ENCODE measurements at places on chromosomes 2 and 18.

GRCh38 chr18:4544142-4544541 lies 89.0 kb upstream of the DLGAP1 start:
- DNase-seq: no peak

DNA sequence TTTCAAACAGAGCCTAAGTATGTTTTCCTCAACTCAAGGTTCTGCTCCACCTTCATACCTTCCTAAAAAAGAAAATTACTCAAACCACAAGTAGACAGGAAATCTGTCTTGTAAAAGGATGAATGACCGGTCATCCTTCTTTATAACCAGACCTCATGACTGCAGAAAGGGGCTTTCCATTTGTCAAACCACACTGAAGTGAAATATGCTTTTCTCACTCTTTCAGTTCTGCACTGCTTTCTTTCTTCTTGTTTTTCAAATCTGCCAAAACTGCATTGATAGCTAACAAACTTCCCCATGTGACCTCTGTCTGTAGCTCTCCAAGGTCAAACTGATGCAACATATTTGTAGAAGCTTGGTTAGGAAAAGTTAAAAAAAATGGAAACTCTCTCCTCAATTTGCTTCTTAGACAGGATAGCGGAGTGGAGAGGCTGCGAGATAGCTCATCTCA lies 308.9 kb upstream of the CCDC68 start:
- DNase-seq: no peak

GRCh38 chr2:72034353-72035095 lies 113.1 kb downstream of the CYP26B1 start:
- no peak for DNase-seq

DNA sequence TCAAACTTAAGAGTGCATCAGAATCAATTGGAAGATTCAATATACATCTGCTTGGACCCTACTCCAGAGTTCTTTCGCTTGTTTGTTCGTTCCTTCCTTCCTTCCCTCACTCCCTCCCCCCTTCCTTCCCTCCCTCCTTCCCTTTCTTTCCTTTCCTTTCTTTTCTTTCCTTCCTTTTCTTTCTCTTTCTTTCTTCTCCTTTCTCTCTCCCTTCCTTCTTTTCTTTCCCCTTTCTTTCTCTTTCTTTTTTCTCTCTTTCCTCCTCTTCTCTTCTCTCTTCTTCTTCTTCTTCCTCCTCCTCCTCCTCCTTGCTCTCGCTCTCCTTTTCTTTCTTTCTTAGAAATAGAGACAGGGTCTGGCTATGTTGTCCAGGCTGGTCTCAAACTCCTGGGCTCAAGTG lies 45.9 kb downstream of the MTHFD2 start:
- DNase-seq: no peak

- DNase-seq: no peak
These were observed 100.5 kb downstream of the TACR1 start for GRCh38 chr2:75098856-75099255.

DNA sequence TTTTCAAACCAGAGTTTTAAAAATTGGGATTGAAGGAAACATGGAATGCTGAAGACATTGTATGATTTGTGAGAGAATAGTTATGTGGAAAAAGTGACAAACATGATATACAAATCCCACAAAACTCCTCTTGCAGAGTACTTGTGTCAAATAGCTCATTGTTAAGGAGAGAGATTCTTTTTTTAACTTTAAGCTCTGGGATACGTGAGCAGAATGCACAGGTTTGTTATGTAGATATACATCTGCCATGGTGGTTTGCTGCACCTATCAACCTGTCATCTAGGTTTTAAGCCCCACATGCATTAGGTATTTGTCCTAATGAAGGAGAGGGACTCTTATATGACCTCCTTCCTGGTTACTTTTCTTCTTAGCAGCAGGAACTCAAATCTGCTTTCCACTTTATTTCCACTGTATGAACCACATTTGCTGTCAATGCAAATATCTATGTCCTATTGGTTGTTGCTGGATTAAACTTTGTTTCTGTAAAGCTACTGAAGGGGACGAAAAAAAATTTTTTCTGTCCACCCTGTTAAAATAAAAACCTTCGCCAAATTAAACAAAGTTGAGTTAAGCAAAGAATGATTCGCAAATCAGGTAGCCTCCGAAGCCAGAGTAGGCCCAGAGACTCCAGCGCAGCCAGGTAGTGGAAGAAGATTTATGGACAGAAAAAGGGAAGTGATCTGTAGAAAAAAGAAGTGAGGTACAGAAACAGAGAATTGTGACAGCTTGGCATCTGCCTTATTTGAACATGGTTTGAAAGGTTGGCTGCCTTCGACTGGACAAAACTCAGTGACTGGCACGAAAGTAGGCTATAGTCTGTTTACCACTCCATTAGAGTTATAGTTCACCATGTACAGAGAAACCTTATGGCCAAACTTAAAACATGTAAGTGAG lies 430.1 kb upstream of the CHST9 start:
- no peak for DNase-seq

GRCh38 chr2:224646242-224646846 lies 61.2 kb upstream of the CUL3 start:
- no peak for DNase-seq

DNA sequence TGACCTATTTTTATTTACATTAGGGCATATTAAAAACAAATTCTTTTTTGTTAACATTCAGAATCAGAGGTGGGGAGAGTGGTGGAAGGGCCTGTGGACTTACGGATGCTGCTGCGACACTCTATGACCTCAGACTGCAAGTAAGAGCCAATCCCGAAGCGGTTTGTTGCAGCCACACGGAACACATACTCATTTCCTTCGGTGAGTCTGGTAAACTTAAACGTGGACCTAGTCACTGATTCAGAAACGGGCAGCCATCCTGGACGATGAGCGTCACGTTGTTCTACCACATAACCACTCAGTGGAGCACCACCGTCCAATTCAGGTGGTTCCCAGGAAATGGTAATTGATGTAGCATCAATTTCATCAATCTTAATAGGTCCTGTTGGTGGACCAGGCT lies 61.9 kb downstream of the PLEKHA3 start:
- DNase-seq: no peak

DNA sequence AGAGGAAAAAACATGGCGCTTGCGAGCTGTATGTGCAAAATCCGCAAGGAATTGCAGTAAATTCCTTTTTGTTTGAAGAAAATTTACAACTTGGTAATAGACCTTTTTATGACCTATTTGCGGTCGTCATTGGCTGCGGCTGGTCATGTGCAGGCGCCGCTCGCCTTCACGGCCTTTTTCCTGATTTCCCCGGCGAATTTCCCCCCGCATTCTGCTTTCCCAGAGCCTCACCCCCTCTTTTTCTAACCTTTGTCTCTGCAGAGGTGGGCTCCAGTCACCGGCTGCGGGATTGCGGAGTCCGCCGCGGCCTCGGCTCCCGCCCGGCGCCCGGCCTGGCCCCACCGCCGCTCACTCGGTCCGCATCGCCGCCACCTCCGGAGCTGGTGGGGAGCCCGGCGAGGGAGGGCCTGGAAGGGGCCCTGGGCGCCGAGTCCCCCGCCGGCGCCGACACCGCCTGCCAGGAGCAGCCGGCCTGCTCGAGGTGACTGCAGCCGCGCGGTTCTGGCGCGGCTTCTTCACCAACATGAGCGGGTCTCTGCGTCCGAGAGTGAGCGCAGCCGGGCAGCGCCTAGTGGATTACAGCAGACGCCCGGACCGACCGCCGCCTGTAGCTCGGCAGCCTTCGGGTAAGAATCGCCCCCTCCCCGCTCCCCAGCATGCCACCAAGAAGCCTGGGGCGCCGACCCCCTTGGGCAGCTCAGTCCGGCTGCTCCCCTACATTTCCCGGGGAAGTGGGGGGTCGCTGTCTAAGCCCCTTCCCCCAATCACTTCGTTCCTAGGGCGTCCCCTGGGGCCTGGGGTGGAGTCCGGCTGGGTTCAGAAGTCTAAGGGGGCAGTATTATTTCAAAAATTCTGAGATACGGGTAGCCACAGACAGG lies 7.1 kb downstream of the HOXD8 start:
- DNase-seq: no peak

- DNase-seq: no peak
These were observed 282.0 kb downstream of the CALCRL start for GRCh38 chr2:187165936-187166610.

- no peak for DNase-seq
These were observed 157.3 kb downstream of the DYSF start for GRCh38 chr2:71610671-71611070.

- no peak for DNase-seq
These were observed 59.7 kb downstream of the EXOC6B start for GRCh38 chr2:72765997-72766609.

GRCh38 chr18:75052475-75052874 lies 156.5 kb downstream of the PTGR3 start:
- DNase-seq: no peak

GRCh38 chr2:96683972-96684820 lies 41.6 kb downstream of the FER1L5 start:
- DNase-seq: no peak

DNA sequence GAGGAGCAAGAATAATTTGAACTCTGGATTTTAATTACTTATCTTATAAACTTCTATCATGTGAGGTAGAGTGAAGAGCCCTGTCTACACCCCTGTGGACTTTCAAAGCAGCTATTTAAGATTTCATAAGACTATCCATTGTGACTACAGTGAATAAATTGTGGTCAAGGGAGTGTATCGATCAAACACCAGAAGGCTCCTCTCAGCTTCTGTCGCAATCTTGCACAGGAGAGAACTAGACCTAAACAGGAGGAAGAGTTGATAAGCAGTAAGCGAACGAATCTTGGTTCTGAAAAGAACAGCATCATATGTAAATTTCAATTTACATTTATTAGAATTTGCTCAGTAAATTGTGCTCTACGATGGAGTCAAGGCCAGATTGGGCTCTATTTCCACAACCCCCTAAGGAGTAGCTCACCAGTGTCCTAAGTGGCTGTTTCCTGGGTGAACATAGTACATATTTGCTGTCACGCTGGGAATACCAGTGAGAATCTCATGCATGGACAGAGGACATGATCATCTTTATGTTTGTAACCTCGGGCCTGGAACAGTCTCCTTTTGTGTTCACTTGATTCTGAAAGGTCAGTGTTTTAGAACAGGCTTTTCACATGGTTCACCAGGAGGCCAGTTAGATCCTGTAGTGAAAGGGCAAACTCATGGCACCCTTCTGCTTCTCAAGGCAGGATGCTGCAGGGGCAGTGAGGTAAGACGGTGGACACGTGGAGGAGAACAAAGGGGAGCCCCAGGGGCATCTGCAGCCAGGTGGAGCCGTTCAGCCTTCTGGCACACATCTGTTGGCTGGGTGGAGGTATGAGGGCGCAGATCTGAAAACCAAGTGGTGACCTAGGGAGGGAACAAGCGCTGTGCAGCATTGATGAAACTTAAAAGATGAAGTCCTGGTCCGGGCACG lies 33.3 kb downstream of the NPAS2 start:
- no peak for DNase-seq

- peak; percentile 29 for DNase-seq
These were observed 1.2 kb downstream of the MAL start for GRCh38 chr2:95026471-95027368.

DNA sequence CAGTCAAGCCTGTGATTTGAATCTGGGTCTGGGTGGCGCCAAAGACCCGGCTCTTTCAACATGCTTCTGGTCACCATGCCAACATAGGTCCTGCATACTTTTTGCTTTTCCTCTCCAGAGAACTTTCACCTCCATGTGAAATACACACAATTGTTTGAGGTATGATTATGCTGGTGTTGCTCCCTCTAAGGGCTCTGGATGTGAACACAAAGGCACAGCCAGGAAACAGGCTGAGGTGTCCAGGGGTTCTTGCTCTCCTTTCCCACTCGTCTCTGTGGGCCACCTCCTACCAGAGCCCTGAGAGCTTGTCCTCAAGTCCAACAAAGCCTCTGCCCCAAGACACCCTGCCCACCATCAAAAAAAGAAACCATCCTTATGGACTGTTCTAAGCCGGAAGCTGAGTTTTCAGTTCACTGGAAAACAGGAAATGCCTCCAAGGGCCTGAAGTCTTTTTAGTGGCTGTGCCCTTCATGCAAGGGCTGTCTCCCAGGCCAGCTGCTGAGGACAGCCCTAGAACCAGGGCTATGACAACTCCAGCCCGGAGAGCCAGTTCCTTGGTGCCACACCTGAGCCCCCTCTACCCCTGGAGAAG lies 100.2 kb upstream of the EPAS1 start:
- DNase-seq: no peak

DNA sequence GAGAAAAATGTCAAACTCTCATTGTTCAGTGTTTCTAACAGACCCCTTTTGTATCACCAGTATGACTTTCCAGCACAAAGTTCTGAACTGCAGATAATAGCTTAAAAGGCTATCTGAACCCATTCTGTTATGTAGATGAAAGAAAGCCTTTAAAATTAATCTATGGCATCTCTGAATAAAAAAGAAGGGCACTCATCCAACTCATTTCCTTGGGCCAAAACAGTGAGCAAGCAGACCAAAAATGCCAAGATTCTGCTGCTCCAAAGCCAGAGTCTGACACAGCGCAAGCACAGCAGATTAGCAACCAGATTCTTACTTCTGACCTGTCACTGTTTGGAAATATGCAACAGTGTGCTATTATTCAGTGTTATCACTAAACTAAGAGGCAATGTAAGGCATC lies 22.6 kb upstream of the ITGA6 start:
- no peak for DNase-seq

- DNase-seq: no peak
These were observed 10.9 kb downstream of the CIB4 start for GRCh38 chr2:26630235-26630634.

GRCh38 chr2:174158003-174158402 lies 90.3 kb downstream of the OLA1 start:
- DNase-seq: no peak

DNA sequence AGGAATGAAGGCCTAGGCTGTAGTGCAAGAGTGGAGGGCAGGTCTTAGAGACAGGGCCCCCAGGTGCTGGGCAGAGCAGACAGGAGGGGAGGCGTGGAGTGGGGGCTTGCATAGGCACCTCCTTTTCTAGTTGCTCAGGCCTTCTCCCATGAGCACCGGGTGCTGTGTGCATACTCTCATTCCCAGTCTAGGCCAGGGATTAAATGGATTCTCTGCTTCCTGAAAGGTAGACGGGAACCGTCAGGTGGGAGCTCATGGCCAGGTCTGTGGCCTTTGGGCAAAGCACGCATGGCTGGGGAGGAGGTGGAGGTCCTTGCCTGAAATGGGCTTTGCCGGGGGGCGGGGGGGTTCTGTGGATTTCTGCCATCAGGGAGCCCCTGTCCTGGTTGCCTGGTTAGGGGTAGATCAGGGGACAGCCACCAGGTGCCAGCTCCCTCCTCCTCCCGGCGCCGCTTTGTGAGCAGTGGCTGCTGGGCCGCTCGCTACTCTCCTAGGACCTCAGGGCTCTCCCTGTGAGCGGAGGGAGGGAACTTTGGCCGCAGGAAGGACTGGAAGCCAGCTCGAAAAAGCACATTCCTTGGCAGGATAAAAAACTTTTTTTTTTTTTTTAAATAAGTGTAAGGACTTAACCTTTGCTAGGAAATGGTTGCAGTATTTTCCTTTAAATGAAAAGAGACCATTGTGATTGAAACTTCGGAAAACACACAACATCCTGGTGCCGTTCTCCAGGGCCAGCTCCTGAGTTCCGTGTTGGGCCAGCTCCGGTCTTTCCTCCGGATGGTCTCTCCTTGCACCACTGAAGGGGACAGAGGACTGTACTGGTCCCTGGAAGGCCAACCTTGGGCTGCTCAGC lies 82.8 kb upstream of the HAAO start:
- DNase-seq: no peak
